ENCODE measurements at places on chromosomes 7 and 10. TPM values are rescaled to one million over a fixed set of nuclear protein-coding genes. Genes with fewer than 3 reads are reported as not detected.

LRRC72 gene
- not detected for total RNA-seq

GARIN1A gene
- 0.30 TPM for total RNA-seq

SEMA3A gene
- total RNA-seq = 26.9 TPM

BMPER gene
- 13.3 TPM for total RNA-seq

PDZD7 gene
- 1.2 TPM for total RNA-seq

DNA sequence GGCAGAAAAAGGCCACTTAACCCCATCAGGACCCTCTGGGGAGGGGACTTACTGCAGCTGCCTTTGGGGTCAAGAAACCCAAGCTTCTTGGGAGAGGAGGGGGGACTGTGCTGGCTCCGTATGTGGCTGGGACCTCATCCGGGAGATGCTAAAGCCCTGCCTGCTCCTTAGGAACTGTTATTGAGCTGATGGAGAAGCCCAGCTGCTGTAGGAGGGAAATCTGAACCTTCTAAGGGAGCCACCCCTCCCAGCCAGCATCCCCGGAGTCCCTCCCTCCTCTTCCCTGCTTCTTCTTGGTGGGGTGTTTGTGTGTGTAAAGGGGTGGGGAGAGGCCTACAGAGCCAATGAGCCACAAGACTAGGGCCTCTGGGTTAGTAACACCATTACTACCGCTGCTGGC is 8.2 kb downstream of the KCNIP2 start:
- DNase-seq = no peak

DNA sequence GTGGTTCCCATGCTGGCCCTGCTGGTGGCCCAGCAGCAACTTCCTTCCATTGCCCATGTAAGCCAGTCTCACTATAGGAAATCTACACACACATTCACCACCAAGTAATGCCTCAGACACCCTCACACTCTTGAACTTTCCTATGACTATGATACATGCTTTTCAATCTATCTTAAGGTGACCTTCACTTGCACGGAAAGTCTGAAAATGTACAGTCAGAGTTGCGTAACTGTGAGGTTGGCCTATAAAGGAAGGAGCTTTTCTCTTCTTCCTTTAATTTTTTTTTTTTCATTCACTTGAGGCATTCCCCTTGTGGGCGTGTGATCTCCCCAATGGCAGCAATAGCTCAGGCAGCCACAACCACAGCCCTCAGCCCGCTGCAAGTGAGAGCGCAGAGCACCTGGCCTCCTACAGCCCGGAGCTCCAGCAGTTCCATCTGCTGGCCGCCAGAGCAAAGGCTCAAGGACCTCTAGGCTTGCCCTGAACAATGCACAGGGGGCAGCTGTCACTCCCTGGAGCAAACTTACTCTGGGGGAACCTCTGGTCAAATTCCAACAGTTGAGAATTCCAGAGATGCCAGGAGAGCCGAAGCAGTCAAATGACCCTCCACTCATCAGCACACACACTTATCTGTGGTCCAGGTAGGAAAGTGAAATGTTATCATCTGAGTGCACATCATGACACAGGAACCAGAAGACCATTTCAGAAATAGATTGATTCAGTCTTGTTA is 123.1 kb upstream of the ADO start:
- no peak for DNase-seq

DNA sequence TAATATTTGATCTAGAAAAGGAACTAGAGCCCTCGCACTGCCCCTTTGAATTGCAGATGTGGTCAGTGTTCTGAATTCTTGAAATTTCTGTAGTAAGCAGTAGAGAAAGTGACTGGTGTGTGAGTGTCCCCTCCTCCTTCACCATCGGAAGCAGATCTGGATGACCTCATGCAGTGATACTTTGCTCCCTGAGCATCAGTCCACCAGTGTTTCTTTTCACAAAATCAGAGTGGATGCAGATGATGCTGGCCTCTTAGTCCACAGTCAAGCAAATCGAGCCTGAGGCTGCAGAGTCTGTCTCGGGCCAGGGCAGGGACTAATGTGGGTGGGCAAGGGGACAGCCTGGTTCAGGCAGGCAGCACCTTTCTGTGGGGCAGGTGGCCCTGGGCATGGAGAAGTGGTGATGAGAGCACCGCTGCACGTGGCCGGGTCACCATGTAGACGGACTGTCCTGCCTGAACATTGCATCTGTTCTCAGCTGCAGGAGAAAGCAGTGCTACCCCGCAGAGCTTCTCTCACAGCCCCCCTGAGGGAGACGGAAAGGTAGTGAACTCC is 5.4 kb downstream of the INSIG1 start:
- DNase-seq = no peak

- no peak for DNase-seq
Observed at GRCh38 chr10:100339236-100339635, 7.8 kb upstream of the SCD start.

- DNase-seq = no peak
Observed at GRCh38 chr10:107059872-107060271, 104.6 kb downstream of the SORCS1 start.

All from skin of body (tissue), 3 donors.